ENCODE measurements at places on chromosomes 4 and X.

GRCh38 chr4:27973056-27973455, 1112.4 kb downstream of the STIM2 start:
- no peak for DNase-seq

- DNase-seq = no peak
These were observed 182.8 kb upstream of the C1QTNF7 start for GRCh38 chr4:15245006-15245530.

DNA sequence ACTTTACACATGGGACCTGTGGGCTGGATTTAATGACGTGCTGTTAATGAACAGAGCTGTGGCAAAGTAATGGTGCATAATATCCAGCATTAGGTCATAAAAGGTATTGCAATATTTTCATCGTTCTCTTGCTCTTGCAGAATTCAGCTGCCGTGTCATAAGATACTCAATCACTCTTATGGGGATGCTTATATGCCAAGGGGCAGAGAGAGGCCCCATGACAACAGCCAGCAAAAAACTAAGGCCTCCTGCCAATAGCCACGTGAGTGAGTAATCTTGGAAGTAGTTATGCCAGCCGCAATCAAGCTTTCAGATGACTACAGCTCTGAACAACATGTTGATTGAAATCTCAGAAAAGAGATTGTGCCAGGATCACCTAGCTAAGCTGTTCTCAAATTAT, 616.9 kb downstream of the FSTL5 start:
- no peak for DNase-seq

- no peak for DNase-seq
These were observed 65.4 kb upstream of the NKX1-1 start for GRCh38 chr4:1471443-1472147.

GRCh38 chr4:174794543-174795094, 34.4 kb downstream of the GLRA3 start:
- no peak for DNase-seq

DNA sequence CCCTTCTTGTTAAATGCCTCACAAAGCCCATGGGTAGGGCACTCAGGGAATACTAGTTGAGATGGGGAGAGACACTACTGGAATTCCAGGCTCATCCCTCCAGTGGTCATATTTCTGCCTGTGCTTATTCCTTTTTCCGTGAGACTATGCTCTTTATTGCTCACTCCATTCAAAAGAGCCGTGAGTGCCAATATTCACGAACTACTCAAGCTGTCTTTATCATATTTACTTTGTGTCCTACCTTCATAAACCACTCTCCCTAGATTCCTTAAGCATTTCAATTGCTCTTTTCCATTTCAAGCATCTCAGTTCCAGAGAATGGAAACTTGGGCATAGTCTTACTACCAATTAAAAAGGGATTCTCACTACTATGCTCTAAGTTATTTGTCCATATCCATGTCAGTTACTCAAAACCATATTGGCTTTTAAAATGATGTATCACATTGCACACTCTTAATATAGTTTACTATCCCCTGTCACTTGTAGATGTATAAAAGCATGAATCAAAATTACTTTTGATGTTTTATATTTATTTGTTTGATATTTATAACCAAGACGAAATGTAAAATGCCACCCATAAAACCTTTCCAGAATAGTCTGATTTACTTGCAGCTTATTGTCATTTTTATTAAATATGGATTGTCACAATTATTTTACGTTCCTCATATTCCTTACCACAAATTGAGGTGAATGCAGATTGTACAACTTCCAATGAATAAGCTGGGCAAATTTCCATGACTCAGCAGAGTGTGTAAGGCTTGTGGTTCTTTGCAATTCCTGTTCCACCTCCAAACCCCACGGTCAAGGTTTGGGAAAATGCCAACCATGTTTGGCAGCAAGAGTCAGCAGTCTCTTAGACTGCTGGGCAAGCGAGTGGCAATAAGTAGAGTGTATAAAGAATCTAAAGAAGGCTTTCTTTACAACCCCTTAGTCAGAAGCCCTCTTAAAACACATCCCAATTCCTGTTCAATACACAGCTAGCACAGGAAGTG, 24.4 kb downstream of the ENOX2 start:
- peak; percentile 91 for DNase-seq

DNA sequence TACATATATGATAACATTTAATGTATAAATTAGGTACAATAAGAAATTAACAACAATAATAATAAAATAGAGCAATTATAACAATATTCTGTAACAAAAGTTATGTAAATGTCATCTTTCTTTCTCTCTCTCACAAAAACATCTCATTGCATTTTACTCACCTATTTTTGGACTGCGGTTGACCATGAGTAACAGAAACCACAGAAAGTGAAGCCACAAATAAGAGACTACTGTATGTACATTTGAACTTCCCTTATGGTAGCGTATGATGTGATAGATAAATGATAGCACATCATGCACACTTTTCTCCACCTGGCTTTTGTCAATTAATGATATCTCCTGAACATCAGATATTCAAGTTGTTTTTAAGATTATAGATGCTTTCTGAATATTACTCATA, 80.5 kb downstream of the HNRNPD start:
- DNase-seq = no peak

DNA sequence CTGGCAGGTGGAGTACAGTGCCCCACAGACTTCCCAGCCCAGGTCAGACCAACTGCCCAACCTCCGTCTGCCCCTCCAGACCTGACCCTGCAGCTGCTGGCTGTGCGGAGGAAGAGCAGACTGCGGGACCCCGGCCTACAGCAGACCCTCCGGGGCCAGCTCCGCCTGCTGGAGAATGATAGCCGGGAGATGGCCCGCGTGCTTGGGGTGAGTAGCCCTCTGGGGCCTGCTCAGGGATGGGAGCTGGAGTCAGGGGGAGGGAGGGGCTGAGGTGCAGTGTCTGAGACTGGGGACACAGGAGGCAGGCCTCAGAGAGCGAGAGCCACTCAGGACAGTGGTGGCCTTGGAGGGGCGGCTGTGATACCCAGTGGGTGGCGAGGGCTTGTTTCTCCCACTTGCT, 13.5 kb downstream of the SH3TC1 start:
- DNase-seq = no peak
